ENCODE measurements at places on chromosomes 6 and 20.

DNA sequence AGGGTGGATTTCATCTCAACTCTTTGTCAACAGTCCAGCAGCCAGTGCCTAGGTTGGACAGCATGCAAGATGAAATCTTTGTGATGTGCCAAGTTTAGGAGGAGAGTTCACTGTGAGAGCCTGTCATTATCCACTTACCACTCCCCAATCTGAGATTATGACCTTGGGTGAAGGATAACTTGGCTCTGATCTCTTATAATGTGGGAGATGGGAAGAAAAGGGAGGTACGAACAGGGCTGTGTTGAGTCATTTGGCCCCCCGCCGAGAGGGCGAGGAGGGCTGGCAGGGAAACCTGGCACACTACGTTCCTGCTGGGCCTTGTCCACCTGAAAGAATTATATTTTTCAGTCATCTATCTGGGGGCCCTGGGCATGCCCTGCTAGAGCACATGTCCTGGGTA, 35.8 kb downstream of the LAMA4 start:
- no peak for DNase-seq

- DNase-seq = no peak
Measured at GRCh38 chr6:7750197-7750596, 24.3 kb downstream of the BMP6 start.

GRCh38 chr6:124682751-124683150, 279.5 kb upstream of the RNF217 start:
- no peak for DNase-seq

GRCh38 chr6:101294051-101294638, 99.4 kb upstream of the GRIK2 start:
- no peak for DNase-seq

All from eye (tissue), 1 donor.